ENCODE measurements at places on chromosomes 7 and 10. TPM values are rescaled to one million over a fixed set of nuclear protein-coding genes. Genes with fewer than 3 reads are reported as not detected.

TFEC gene
- 0.06 TPM for total RNA-seq

MUC3A gene
- total RNA-seq = not detected

ORAI2 gene
- 3.6 TPM for total RNA-seq

PCLO gene
- 0.17 TPM for total RNA-seq

KEL gene
- 0.59 TPM for total RNA-seq

SPAM1 gene
- total RNA-seq = not detected

GRID2IP gene
- not detected for total RNA-seq
